ENCODE measurements at places on chromosomes 11 and 22.
A peak's percentile ranks its signal among the peaks of the same experiment; 100 is the strongest.

GRCh38 chr22:27769012-27769411 is 32.5 kb downstream of the MN1 start:
- DNase-seq = no peak

DNA sequence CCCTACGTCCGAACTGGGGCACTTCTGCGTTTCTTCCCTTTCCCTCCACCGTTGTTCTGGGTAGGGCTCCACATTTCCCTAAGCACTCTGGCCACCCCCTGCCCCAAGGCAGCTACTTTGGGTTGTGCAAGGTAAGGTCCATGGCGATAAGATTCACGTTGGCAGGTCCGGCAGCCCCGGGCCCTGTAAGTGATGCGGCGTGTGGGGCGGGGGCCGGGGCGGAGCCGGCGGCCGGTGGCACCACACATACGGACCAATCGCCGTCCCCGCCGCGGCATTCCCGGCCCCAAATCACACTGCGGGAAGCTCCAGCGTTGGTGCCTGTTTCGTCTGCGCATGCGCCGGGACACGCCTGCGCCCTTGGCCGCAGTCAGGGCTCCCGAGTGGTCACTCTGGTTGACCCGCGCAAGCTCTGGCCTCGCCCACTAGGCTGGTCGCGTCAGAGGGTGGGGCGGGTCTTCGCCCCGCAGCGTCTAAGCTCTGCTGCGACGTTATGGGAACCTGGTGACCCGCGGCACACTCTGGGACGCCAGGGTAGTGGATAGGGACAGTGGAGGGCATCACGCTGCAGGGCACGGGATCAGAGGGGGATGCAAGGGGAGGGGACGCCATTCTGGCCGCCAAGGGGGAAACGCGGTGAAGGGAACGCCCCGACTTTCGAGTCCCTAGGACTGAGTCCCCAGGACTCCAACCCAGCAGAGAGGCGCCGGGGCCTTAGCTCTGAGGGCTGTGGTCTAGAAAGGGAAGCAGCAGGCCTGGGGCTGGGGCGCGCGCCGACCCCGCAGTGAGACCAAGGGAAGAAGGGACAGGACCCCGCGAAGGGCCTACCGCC is 1.6 kb downstream of the FADS1 start:
- DNase-seq = peak; percentile 60

GRCh38 chr11:18319914-18320313 is 2.0 kb downstream of the HPS5 start:
- no peak for DNase-seq

DNA sequence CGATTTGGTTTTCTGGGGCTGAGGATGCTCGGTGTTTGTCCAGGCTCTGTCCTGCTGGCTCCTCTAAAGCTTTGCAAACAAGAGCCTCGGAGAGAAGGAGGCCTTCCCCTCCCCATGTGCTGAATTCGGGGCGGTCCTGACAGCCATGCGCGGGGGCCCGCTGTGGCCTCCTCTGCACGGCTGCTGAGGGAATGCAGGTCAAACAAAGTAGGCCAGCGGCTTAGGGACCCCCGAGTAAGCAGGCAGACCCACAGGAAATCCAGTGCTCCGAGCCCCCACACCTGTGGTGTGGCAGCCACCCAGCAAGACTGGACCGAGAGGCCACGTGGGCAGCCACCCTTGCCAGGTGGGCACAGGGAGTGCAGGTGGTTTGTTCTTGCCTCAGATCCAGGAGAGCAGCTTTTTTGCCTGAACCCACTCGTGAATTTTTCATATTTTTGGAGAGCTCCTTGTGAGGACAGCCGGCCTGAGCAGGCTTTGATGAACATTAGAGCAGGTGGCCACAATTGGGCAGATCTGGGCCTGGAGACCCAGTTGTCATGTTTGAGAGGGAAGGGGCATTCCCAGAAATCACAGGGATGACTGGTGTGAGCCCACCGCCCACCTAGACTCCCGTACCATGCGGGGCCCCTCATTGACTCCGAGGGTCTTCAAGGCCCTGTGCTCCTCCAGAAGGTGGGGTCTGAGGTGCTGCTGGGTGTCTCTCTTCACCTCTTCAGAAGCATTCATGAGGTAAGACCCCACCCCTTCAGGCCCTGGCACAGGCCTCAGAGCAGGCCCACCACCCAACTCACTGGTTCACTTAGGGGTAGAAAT is 43.0 kb upstream of the KCNQ1OT1 start:
- no peak for DNase-seq

GRCh38 chr11:7353100-7353499 is 101.4 kb downstream of the SYT9 start:
- DNase-seq = no peak

DNA sequence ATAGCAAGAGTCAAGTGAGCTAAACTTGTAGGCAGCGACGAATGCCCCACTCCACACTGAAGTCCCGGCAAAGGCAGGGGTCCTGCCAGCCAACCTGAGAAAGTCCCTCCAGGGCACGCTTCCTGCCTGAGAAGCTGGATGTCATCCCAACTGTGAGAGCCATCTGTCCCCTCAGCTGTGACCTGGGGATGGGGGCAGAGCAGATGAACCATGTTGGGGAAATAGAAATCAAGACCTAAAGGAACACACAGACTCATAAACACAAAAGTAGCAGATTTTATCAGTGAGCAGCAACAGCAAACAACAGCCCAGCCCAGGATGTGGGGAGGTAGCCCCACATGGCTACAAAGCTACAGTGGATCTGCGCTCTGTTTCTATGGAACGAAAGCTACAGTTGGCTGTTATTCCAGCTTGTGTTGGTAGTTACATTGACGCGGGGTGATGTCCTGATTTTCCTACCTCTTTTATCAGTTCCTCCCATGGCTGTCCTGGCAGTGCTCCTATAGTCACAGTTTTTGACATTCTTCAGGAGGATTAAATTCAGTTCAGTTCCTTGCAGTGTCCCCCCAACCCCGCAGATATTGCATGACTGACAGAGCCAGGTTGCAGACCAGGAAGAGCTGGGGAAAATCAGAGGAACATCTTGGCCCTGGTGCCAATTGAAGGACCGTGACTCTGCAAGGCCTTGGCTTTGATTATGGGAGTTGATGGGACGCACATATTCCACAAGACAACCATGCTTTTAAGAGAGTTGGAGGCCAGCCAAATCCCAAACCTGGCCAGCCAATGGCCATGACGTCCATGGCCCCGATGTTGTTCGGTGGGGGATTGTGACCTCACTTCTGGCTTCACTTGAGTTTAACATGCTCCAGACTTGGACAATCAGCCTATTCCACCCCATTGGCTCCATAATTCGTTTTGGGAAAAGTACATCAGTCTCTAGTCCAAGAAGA is 14.6 kb downstream of the MRGPRD start:
- DNase-seq = no peak

- DNase-seq = no peak
These were observed 1000.9 kb downstream of the DLG2 start for GRCh38 chr11:84626256-84626655.

- no peak for DNase-seq
These were observed 18.6 kb downstream of the GLB1L2 start for GRCh38 chr11:134350381-134350780.

DNA sequence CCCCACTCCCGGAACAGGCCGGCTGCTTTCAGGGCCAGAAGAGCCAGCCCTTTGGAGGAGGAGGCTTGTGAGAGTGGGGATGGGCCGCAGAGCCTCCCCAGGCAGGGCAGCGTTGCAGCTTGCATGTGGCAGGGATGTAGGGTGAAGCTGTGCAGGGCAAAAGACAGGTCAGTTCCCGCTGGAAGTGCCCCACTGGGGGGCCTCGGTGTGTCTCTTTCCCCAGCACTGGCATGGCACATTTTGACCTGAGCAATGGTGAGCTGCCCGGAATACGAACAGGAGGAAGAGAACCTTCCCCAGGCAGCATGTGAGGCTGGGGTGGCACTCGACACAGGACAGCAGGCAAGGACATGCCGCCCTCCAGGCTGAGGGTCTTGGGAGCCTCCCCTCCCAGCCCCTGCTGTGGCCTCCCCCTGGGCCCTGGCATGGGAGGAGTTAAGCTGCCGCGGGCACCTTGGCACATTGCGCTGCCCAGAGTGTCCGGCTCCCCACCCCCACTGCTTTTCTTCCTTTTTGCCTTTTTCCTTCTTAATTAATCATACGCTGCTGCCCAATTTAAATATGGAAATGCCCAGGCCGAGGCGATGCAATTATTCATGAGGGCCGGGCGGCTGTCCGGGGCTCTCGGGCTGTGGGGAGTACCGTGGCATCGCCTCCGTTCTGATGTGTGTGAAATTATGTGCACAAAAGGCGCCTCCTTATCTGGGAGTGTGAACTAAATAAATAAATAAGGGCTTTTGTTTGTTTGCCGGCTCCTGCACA is 76.0 kb upstream of the WNT7B start:
- DNase-seq = peak; percentile 24

DNA sequence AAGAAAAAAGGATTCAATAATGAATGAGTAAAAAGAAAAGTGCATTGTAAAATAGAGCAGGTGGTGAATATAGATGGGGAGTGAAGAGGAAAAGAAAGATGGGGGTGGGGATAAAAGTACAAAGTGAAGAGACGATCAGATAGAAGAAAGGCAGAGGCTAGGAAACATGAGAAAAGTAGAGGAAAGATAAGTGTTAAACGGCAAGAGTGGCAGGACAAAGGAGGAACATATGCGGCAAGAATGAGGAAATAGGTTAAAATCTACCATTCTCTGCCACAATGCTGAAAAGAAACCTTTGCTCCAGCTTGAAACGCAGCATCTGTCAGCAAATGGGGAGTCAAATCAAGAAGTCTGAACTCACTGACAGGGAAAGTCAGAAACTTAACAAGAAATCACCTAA is 6.8 kb downstream of the FUT4 start:
- no peak for DNase-seq

GRCh38 chr11:43928721-43929120 is 13.7 kb upstream of the C11orf96 start:
- no peak for DNase-seq

DNA sequence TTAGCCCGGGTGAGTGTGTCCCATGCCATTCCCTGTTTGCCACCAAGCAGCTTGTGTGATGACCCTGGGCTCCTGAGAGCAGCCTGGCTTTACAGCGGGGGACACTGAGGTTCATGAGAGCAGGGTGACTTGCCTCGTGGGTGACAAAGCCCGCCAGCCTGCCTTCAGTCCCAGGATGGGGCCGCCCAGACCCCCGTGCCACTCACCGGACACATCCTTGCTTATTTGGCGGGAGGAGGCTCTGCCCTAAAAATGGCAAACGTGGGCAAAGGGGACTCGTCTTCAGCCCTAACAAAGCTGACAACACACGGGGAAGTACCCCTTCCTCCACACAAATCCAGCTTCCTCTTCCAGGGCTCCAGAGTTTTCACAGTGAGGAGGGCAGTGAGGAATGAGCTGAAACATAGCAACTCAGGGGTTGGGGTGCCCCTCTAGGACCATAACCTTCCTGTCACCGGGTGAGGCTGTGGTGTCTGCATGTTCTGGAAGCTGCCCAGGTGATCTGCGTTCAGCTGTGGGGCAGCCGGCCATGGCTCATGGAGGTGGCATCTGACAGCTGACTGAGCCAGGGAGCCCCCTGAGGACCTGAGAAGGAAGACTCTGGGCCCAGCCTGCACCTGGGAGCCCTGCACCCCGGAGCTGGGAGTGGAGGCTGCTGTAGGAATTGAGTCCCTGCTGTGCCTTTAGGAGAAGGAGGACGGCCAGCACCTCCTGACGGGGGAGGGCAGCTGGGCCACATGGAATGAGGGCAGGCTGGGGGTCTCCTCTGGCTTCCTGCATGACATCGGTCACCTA is 16.7 kb downstream of the RIBC2 start:
- DNase-seq = no peak

GRCh38 chr11:124793466-124794278 is 6.5 kb downstream of the MSANTD2 start:
- DNase-seq = no peak

GRCh38 chr11:106369224-106369623 is 291.8 kb downstream of the AASDHPPT start:
- DNase-seq = no peak

DNA sequence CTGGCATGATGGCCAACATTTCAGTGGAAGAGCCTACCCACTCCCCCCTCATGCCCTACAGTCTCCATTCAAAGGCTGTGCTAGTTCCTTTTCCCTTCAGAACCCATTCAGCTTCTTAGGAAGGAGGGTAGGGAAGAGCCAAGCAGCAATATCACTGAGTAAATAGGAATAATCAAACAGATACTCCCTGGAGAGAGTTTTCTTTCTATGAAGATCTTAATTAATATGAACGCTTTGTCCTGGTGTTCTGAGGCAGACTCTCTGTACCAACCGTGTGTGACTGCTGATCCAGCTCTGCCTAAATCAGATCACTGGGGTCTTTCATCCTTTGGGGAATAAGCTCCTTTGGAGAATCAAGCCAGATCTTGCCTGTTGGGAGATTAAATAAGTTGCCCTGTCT is 75.2 kb upstream of the NNMT start:
- no peak for DNase-seq

- DNase-seq = no peak
These were observed 1.6 kb upstream of the ZNF280A start for GRCh38 chr22:22521631-22522030.

DNA sequence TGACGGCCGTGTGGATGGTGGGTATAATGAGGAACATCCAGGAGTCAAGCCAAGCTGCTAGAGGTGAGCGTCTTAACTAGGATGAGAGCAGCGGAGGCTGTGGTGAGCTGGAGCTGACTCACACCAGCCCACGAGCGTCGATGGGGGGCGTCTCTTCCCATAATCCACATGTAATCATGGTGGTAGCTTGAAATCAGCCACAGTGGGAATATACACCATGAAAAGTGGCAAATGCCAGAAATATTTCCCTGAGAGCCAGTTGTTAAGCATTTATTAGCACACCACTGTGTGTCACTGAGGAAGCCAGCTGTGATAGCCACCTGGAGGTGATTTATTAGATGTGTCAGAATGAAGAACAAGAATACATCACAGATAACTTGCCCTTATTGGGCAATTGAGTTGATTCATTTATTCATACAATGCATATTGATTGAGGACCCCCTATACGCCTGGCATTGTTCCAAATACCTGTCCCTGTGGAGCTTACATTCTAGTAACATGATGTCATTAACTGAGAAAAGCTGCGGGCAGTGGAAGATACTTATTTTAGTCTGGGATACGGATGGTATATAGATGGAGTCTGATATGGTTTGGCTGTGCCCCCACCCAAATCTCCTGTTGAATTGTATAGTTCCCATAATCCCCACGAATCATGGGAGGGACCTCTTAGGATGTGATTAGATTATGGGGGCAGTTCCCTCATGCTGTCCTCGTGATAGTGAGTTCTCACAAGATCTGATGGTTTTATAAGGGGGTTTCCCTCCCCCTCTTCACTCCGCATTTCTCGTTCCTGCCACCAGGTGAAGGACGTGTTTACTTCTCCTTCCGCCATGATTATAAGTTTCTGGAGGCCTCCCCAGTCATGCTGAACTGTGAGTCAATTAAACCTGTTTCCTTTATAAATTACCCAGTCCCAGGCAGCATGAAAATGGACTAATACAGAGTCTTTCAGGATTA is 473.4 kb downstream of the METTL15 start:
- no peak for DNase-seq

All from stimulated activated CD4-positive, alpha-beta T cell treated with anti-CD3 and anti-CD28 coated beads, Interleukin-1b, Interleukin-23, amount 100 ng/mL, for 48 hours (primary cell).